Muscle of arm (tissue), 14 donors: ENCODE measurements at places on chromosomes 3 and 15.

- DNase-seq, result no peak
Measured at GRCh38 chr3:151174351-151174750, 28.7 kb downstream of the GPR171 start.

GRCh38 chr3:46895204-46895660 lies 17.7 kb downstream of the PTH1R start:
- peak; percentile 67 for DNase-seq

DNA sequence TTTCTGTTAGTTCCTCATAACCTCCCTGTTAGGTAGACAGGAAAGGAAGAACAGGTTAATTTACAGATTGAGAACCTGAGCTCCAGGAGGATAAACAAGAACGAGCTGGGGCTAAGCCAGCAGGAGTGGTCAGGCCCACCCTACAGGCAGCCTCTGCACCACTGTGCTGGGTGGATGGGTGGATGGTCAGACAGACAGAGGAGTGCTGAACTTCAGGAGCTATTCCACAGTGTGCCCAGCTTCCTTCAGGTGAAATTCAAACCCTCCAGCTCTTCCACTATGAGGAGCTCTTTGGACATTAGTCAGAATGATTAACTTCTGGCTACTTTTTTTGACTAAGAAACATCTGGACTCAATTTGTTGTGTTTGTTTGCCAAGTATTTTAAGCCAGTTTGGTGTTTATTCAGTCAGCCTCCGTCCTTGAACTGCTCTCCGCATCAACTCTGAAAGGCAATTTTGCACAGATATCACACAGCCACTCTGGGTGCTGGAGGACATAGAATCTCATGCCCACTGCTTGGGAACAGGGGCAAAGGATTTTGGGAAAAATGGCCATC lies 361.9 kb downstream of the CLSTN2 start:
- DNase-seq, result peak; percentile 58

DNA sequence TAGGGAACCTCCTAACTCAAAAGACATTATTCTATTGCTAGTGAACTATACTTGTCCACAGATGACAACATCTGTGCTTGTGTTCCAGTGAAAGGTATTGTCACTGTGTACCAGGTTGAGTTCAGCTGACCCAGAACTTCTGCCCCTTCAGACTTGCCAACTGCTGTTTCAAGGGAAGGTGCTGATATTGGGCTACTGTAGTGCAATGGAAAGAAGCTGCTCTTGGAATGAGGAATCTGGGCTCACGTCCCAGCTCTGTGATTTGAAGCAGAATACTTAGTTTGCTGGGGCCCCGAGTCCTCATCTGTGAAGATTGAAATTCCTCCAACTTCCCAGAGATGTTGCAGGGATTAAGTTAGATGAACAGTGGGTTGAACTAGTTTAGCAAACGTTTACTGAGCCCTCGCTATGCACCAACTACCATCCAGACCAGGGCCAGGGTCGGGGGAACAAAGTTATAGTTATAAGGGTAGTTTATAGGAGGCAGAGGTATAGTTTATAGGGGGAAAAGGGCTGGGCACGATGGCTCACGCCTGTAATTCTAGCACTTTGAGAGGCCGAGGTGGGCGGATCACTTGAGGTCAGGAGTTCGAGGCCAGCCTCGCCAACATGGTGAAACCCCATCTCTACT lies 15.9 kb upstream of the UMPS start:
- DNase-seq, result peak; percentile 35

- no peak for DNase-seq
Measured at GRCh38 chr15:52180196-52180835, 10.9 kb downstream of the GNB5 start.

GRCh38 chr3:65867463-65868210 lies 171.1 kb downstream of the MAGI1 start:
- DNase-seq, result no peak

- DNase-seq, result no peak
Measured at GRCh38 chr3:43759938-43760337, 69.2 kb downstream of the ABHD5 start.
